ENCODE measurements at places on chromosomes 3 and 15.

- DNase-seq, result no peak
These were observed 375.2 kb upstream of the EPHA3 start for GRCh38 chr3:88732186-88732585.

- DNase-seq, result no peak
These were observed 180.5 kb downstream of the TCF12 start for GRCh38 chr15:57098896-57099295.

DNA sequence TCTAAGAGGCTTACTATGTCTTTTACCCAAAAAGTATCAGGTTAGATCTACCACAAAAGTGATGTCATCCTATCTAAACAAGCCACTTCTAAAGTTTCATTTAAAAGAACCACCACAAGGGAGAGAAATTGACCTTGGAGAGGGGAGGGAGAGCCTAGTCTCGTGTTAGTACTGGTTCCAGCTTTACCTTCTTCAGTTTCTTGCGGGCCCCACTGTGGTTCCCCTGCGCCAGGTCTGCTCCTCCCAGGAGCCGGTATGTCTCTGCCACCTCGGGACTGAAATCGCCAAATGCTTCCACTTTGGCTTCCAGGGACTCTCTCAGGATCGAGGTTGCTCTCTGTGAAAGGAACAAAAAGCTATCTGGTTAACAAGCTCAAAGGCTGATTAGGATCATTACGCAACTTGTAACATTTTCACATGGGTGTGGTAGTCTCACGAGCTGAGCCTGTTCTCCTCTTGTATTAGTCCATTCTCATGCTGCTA, 51.1 kb downstream of the SYNM start:
- DNase-seq, result no peak

- no peak for DNase-seq
These were observed 2.5 kb downstream of the CCDC71 start for GRCh38 chr3:49163609-49164008.

GRCh38 chr15:93722165-93722564, 509.2 kb upstream of the MCTP2 start:
- DNase-seq, result no peak

- no peak for DNase-seq
These were observed 30.1 kb downstream of the BTD start for GRCh38 chr3:15631426-15632211.

- DNase-seq, result no peak
These were observed 435.1 kb upstream of the CNTN3 start for GRCh38 chr3:75049533-75049932.

- no peak for DNase-seq
These were observed 172 bp downstream of the ITPKA start for GRCh38 chr15:41493902-41494189.

DNA sequence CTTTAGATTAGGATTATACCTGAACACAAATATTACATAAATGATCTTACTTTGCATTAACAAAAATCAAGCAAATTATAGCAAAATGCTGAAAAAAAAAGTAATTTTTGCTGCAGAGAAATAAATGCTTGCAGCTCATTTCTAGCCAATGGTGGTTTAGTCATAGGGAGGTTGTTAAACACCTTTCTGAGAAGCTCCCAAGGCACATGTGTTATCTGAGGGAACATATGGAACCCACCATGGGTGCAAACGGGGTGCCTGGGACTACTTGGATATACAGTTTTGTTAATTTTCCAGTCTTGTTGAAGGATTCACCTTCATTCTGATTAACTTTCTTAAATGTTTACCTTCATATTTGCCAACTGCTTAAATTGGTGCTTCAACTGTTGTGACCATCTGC, 8.9 kb upstream of the RAMAC start:
- no peak for DNase-seq

DNA sequence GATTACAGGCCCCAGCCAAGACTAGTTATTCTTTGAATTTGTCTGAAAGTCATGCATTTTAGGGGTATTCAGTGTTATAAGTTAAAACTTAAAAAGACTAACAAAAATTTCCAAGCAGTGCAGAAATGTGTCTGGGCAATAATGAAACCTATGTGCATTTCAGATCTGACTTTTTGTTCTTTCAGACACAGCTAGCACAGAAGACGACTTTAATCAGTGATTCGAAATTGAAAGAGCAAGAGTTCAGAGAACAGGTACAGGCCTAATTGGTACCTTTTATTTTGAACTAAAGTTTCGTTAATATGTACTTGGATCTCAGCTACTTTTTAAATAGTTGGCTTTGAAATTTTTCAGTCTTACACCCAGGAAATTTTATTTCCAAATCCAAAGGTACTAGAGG, 163.1 kb upstream of the LRRFIP2 start:
- no peak for DNase-seq

DNA sequence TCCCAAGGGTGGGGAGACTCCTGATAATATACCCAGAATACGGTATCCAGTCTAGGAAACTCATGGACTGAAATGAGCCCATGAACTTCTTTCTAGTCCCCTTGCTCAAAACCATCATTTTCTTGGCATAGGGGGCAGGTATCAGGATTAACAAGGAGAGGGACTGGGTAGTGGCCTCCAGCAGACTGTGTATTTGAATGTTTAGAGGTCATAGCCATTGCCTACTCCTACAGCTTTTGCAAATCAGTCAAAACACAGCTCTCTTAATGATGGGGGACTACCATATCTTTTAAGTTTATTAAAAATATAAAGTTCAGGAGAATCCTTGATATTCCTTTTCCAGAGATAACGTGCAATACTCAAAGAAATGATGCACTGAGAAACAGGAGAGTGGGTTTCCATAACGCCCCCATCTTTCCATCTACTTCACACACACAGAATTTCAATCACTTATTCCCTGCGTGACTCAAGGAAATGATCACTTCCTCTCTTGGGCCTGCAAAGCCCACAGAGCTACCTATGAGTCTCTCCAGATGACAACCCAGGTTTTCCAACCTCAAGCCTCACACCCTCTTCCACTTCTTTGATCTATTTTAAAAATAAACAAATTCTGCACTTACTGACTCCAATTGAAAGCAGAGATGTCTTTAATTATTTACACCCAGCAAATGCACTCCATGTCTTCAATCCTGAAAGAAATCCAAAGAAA, 584.0 kb upstream of the LMCD1 start:
- DNase-seq, result no peak

DNA sequence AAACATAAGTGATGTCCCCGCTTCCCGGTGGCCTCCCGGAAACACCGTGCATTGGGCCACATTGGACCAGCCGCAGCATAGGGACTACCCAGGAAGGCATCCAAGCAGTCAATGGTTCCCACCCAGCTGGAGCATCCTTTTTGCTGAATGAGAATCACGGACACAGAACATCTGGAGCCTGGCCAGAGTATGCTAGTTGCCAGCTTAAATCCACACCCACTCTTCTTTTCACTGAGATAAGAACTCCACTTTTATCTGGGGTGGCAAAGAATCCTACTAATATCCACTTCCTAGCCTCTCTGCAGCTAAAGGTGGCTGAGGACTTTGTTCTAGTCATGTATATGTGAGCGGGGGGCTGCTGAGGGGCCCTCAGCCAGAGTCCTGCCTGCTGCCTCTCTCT, 95.2 kb upstream of the PLXNA1 start:
- DNase-seq, result no peak

GRCh38 chr15:24858737-24859601, 95.8 kb upstream of the SNRPN start:
- no peak for DNase-seq

DNA sequence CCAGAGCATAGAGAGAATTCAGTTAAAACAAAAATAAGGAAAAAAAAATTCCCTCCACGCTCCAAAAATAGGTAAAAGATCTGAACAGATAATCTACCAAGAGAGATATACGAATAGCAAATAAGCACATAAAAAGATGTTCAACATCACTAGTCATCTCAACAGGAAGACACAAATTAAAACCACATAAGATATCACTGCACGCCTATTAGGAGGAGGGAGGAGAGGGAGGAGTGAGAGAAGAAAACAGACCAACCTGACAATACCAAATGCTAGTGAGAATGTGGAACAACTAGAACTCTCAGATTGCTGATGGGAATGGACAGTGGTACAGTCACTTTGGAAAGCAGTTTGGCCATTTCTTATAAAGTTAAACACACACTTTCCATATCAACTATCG, 212.5 kb downstream of the FMN1 start:
- no peak for DNase-seq

GRCh38 chr3:37466660-37467359, 292.4 kb upstream of the LRRFIP2 start:
- DNase-seq, result no peak

DNA sequence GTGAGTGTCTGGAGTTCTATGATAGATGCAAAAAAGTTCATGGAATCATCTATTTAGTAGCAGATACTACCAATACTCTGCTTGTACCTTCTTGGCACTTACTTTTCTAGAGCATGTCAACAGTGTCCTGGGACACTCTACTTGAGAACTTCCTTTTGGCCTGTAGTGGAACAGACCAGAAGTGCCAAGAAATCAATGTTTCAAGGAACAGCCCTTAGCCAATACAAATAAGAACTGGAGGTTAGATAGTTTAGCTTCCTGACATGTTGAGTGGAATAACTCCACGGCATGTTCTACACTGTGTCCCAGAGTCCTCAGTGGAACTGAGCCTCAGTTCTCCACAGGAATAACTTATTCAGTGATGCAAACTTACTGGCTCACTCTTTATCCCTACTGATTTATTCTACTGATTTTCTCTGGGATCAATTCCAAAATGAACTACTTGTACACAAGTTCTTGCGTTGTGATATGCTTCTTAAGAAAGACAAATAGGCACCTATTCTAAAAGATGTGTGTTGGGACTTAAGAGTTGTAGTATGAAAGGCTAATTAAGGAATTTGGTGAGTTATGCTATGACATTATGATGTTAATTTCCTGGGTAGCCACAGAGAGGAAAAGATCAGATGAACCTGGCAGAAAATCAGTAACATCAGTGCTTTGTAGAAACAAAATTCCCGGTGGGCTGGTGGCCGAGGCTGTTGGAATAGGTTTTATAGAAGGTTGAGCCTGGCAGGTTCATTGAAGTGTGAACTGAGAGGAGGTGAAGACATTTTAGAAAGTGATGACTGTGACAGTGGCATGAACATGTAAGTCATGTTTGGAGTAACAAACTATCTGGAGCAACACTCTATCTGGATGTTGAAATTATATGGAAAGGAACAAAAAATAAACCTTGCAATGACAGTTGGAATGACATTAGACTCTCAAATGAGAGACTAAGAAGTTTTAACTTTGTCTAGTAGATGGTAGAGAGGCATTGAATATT, 101.8 kb upstream of the RBMS3 start:
- no peak for DNase-seq

DNA sequence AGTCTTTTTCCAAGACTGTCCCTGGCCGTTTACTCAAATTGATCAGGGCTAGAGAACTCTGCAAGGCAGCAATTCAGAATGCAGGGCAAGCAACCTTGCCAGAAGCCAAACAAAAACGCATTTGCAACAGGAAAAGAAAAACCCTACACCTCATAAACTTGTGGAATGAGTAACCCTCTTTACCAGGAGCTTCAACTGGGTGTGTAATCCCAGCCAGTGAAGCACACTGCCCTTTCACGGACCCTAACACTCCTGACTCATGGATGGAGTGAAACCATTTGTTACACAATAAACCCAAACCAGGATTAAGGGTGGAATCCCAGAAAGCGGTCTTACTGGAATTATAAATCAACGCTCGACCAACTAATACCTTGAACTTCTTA, 14.8 kb upstream of the LDHAL6B start:
- no peak for DNase-seq

- no peak for DNase-seq
These were observed 40.5 kb downstream of the HCN4 start for GRCh38 chr15:73328149-73328820.

GRCh38 chr15:77577366-77577950, 55.3 kb downstream of the LINGO1 start:
- DNase-seq, result no peak

DNA sequence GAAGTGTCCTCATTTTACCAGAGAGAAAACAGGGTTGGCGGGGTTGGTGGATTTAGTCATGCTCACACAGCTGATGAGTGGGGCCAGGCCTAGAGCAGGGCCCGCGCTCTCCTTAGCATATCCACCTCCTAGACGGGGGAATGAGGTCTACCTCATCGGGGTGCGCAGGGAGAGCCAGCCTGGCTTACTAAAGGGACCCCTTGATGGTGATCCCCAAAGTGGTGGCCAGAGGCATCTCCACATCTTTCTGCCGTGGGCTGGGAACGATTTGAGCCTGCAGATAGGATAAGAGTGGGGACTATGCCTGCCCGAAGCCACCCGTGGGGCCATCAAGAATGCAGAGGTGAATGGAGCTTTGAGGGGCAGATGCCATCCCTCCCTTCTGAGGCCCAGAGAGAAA, 69.4 kb downstream of the UMPS start:
- no peak for DNase-seq

GRCh38 chr3:139774560-139775302, 97.0 kb upstream of the NMNAT3 start:
- no peak for DNase-seq

GRCh38 chr3:160842021-160843005, 86.3 kb downstream of the PPM1L start:
- no peak for DNase-seq

- no peak for DNase-seq
These were observed 23.6 kb downstream of the TM4SF4 start for GRCh38 chr3:149497966-149498670.

- DNase-seq, result no peak
These were observed 457.9 kb downstream of the SI start for GRCh38 chr3:164620423-164620822.

- no peak for DNase-seq
These were observed 179.2 kb downstream of the CLSTN2 start for GRCh38 chr3:140113996-140114788.

- no peak for DNase-seq
These were observed 688.2 kb downstream of the SI start for GRCh38 chr3:164390046-164390445.

- no peak for DNase-seq
These were observed 68.9 kb downstream of the FOXP1 start for GRCh38 chr3:71514621-71515020.

GRCh38 chr3:120052225-120052624, 42.0 kb downstream of the GSK3B start:
- DNase-seq, result no peak

- no peak for DNase-seq
These were observed 17.2 kb downstream of the NXPE3 start for GRCh38 chr3:101796077-101796680.

DNA sequence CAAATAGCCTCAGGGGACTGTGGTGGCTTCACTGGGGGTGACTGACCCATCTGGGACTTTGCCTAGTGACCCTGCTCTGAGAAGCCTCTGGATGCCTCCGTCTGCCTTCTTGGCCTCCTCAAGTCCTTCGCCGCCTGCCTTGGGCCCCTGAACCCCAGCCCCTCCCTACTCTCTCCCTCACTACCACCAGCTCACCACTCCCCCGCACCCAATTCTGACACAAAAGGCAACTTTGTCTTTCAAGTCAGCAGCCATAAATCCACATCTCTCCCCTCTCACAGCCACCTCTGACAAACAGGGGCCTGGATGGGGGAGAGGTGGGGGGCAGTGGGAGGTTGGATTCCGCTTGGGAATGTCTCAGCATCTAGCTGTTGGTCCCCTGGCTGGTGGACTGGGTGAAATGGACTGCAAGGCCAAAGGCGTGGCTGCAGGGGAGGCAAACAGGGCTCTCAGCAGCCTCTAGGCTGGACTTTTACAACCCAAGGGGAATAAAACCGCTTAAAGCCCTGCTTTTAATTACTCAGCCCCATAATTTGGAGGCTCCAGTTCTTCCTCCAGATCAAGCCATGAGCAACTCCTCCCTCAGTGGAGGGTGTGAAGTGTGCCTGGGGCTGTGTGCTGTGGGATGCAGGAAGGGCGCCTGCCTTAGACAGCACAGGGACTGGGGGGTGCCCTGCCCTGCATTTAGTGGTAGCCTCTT, 33.4 kb downstream of the IGDCC3 start:
- DNase-seq, result no peak

Measured in GM13977 (cell line).